ENCODE measurements at places on chromosomes 3 and 15.

DNA sequence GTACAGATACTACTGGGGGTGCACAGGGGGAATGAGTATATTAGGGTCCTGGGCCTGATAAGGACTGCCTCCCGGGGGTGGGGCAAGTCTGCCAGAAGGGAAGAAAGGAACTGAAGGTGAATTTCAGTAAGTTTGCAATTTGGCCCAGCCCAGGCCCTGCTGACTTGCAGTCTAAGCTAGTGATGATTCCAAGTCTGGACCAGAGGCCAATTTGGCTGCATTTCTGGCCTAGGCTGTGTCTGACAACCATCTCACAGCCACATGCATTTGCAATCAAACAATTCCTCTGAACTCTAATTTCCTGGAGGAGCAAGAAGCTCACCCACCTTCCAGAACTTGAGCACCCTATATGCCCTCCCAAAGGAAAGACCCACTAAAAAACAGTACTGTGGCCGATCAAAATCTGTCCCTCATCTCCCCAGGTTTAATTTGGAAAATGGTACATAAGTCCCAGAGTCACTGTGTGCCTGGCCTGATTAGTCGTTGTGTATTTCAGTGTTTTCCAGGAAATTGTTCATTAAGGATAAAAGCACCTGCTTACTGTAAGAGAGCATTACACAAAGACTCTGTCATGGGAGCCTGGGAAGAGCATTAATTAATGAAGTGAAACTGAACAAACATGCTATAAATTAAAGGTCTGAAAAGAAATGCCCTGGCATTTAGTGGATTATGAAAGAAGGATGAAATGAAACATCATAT, 114.5 kb downstream of the MEGF11 start:
- DNase-seq: no peak

DNA sequence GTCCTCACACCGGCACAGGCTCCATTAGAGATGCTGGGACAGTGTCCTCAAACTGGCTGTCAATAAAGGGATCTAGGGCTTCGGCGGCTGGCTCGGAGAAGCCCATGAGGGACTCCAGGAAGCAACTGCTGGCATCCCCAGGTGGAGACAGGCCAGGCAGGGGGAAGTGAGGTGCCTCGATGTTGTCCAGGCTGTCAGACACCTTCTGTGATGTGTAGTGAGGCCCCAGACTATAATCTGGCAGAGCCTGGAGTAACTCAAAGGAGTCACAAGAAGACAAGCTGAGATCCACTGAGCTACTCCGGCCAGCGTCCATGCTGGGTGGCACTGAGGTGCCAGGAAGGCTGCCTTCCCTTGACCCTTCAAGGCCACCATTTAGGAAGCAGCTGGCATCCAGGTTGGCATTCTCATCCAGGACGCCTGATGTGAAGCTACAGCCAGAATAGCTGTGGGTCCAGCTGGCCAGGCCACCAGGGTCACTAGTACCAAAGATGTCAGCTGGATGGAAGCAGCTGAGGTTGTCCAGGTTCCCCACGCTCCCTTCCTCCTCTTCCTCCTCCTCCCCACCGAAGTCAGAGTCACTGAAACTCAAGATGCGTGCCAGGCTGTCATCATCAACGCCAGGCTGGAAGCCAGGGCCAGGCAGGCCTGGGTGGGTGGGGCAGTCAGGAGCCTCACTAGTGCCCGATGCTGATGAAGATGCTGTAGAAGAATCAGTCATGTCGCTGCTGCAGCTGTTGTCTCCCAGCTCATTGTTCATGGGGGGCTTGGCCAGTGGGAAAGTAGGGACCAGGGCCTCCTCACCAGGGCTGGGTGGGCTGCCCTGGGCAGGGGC, 10.1 kb downstream of the CSRNP1 start:
- DNase-seq: no peak

DNA sequence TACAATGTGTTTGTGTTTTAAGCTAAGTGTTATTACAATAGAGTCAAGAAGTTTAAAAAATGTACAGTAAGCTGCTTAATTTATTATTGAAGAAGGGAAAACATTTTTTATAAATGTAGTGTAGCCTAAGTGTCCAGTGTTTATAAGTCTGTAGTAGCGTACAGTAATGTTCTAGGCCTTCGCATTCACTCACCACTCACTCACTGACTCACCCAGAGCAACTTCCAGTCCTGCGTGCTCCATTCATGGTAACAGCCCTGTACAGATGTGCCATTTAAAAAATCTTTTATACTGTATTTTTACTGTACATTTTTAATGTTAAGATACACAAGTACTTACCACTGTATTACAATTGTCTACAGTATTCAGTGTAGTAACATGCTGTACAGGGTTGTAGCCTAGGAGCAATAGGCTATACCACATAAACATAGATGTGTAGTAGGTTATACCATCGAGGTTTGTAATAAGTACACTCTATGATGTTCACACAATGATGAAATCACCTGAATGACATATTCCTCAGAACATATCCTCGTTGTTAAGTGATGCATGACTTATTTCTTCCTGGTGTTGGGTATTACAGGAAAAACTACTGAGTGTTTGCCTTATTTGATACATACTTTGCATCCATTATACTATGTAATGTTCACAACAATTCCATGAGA, 156.6 kb upstream of the NUDT16 start:
- DNase-seq: no peak

- DNase-seq: no peak
Measured at GRCh38 chr3:149280671-149281349, 52.6 kb downstream of the TM4SF18 start.

- no peak for DNase-seq
Measured at GRCh38 chr15:35958975-35959374, 413.0 kb upstream of the DPH6 start.

- DNase-seq: peak; percentile 51
Measured at GRCh38 chr3:45978006-45978761, 17.4 kb downstream of the FYCO1 start.

DNA sequence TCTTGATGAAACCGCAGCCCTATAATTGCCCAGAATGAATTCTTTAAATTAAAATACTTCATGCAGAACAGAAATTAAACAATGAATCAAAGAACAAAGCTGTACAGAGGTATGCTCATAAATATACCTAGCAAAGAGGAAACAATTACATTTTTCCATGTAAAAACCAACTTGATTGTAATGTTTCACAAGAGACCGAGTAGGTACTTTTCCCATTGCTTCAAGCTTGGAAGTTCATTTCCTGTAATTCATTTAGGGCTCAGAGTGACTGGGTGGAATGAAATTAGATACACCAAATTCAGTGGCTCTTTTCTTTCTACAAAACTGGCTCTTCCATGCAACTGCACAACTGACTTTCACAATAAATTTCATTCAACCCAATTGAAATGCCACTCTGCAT, 51.4 kb downstream of the FHIT start:
- DNase-seq: no peak

GRCh38 chr3:17770682-17771081, 28.3 kb upstream of the TBC1D5 start:
- no peak for DNase-seq

DNA sequence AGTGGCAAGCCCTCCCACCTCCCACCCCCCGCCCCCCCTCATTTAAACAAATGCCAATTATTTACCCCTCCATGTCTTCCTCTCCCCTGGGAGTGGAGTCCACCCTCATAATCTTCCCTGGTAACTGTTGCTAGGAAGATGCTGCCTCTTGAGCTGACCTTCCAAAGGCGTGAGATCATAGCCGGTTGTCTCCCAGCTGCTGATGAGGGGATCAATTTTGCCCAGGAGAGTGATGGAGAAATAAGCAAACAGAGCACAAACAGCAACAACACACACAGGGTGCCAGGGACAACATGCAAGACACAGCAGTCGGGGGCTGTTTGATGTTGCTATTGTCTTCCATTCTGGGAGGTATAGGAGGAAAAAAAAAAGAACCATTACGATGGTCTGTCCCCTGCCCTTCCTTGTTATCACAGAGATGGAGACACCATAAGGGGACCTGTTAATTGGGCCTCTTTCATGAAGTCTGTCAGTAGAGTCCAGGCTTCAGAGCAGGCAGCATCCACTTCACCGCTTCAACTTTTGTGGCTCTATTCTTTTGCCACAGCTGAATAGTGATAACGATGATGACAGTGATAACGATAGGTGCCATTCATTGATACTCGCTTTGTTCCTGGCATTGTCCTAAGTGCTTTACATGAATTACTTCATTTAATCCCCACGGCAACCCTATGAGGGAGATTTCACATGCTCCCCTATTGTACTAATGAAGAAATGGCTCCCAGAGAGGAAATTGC, 76.9 kb upstream of the RGMA start:
- no peak for DNase-seq

GRCh38 chr3:156782319-156782718, 43.8 kb upstream of the LEKR1 start:
- no peak for DNase-seq
